ENCODE measurements at places on chromosomes 13 and 19.

- no peak for DNase-seq
Measured at GRCh38 chr13:112124141-112124540, 57.2 kb downstream of the SOX1 start.

GRCh38 chr13:39012608-39013007 is 22.0 kb upstream of the STOML3 start:
- DNase-seq = no peak

GRCh38 chr19:35775046-35775297 is 392 bp upstream of the ARHGAP33 start:
- DNase-seq = no peak

GRCh38 chr19:31533114-31533513 is 183.9 kb upstream of the TSHZ3 start:
- no peak for DNase-seq

Data from SK-MEL-5 (cell line).